ENCODE measurements at places on chromosomes 4 and X.

DNA sequence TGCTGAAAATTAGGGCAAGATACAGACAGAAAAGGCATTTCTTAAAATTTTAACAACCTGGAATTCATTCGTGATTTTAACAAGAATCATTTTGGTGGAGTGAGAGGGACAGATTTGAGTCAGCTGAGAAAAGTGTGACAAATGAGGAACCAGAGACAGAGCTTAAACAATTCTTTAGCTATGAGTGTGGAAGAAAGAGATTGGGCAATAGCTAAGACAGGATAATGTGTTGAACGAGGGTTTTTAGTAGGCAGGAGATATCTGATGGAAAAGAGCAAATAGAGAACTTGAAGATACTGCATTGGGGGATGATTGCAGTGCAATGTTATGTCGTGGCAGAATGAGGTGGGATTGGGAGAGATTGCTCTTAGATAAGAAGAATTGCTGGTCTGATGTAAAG, 164.2 kb upstream of the SPRY1 start:
- DNase-seq = peak; percentile 61

DNA sequence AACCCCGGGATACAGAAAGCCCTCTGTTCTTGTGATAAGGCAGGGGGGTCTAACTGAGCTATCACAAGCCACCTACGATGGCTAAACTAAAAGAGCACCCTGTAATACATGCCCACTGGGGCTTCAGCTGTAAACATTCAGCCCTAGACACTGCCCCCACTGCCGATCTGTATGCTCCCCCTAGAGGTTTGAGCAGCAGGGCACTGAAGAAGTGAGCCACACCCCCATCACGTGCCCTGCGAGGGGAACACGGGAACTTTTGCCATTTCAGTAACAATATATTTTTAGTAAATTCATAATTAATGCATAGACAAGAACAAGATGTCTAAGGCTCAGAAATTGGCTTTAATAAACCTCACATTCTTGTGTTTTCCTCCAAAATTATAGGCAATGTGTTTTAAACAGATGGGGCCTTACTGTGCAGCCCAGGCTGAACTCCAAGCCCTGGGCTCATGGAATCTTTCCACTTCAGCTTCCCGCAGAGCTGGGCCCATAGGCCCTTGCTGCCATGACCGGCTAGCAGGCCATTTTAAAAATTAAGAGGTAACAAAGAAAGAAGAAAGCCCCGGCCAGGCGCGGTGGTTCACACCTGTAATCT, 235.3 kb upstream of the SFRP2 start:
- no peak for DNase-seq

GRCh38 chr4:40055511-40055862, 1.2 kb upstream of the N4BP2 start:
- DNase-seq = no peak

GRCh38 chr4:61580721-61581377, 380.7 kb downstream of the ADGRL3 start:
- no peak for DNase-seq

DNA sequence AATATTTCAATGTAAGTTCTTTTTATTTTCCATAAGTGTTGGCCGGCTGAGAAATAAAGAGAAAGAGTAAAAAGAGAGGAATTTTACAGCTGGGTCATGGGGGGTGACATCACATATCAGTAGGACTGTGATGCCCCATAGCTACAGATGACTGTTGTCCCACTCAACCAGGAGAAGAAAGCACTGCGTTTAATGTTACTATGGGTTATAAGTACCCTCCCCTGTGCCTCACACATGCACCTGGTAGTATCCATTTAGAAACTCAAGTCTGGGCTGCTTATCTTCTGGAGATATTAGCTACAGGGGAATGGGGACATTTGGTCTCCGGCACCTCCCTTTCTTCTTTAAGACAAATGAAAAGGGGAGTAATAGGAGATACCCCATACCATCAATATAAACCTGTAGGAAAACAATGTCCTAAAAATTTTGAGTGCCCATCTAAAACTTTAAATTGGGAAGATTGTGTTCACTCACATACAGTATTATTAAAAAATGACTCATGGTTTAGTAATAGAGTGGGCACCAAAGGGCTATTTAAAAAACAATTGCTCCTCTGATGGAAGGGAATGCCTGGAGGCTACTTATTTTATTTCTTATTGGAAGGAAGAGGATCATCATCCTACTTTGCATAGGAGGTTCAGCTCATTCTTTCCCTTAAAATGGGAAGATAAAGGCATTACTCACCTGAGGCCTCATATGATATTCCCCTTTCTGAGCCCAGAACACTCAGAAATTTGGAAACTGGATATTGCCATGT, 18.2 kb downstream of the UGT2B11 start:
- DNase-seq = no peak

DNA sequence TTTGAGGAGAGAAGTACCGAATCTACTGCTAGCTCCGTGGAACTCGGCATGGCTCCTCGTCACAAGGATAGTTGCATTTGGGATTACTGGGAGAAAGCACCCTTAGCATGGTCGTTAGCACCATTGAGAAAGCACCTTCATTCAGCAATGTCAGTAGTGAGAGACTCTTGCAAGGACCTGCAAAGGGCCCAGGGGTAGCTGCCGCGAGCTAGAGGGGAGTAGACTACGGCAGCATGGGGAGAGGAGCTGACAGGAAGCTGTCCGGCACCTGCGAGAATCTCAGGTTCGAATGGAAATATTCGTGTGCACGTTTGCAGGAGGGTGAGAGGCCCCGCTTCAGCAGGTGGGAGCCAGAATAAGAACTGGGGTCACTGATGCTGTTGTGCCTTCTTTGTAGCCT, 20.2 kb downstream of the TLR10 start:
- DNase-seq = no peak

DNA sequence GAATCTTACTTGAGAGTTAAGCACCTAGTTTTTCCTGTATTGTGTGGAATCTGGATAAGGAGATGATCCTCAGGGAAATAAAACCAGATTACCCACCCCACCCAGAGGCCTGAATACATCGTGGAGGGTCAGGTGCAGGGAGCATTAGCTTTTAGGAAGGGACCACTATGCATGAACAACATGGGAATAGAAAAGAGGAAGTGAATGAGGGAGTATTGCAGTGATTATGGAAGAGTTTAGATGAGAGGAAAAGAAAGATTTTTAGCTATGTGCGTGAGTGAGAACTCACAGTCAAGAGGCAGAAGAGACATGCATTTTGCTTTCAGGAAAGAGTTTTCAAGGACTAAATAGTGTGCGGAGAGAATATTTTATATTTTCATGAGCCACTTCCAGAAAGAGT, 222.3 kb upstream of the S100G start:
- no peak for DNase-seq

DNA sequence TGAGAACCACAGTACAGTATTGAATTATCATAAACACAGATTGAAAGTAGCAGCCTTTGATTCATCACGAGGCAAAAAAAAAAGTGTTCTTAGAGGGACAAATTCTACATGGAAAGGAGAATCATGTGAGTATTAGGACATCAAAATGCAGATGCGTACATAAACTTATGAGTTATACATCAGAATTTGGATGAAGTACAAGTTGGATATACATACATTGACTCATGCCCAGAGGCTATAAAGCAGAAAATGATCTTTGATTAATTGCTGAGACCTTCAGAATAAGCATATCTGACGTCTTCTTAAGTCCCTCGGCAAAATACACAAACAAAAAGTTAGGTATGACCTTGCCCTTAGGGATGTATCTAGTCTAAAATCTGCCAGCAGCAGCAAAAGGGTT, 206.4 kb downstream of the LDB2 start:
- DNase-seq = peak; percentile 78

GRCh38 chrX:20015422-20015821, 24.6 kb upstream of the BCLAF3 start:
- DNase-seq = no peak

- peak; percentile 83 for DNase-seq
Measured at GRCh38 chrX:53088136-53088974, 5.6 kb upstream of the KANTR start.

DNA sequence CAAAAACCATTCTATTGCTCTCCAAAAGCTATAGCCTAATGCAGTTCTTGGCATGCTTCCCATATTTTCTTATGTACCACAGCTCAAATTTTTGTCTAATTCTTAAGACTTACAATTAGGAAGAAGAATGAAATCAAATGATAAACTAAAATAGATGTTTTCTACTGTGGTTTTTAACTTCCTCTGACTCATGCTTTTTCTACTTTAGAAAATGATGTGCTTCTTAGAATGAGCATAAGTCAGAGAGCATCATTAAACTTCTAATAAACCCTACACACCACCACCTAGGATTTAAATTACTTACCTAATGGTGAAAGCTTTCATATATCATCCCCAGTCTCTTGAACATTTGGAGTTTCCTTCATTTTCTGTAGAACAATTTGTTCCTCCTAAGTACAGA, 217.0 kb upstream of the NDST3 start:
- no peak for DNase-seq

DNA sequence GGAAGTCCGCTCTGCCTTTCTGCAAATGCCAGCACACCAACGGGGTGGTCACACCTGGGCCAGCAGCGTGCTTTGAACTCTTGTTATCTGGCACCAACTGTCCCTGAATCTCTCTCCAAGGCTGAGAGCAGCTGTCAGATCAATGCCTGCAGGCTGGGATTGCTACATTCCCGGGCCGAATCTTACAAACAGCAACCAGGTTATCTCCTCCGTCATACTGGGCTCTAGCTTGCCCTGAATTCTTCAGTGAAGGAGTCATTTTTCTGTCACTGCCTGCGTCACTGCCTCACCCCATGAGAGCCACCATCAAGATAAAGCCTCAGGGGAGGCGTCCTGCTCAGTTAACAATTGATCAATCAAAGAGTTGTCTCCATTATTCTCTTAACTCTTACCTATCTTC, 329.4 kb upstream of the PPARGC1A start:
- no peak for DNase-seq

- no peak for DNase-seq
Measured at GRCh38 chrX:2627272-2627867, 63.7 kb upstream of the CD99 start.

GRCh38 chr4:12492730-12493393, 991.3 kb downstream of the RAB28 start:
- no peak for DNase-seq

DNA sequence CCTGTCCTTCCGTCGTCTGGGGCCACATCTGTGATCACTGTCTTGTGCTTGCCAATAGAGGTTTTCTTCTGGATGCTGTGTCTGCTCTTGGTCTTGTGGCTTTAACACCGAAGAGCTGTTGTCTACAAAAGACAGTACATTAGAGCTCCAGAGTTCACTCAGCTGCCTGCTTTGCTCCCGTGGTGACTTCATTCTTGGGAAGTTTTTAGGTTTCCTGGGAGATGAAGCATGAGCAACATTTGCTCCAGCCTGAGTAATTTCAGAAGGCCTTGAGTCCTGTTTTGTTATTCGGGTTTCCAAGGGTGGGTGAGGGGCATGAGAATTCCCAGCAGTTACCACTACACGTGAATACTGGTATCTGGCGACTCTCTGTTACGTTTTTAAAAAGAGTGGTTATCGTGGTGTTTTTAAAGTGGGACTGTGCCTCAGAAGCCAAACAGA, 189.2 kb downstream of the SHROOM3 start:
- DNase-seq = peak; percentile 96

- DNase-seq = no peak
Measured at GRCh38 chrX:115311139-115311538, 21.6 kb downstream of the LUZP4 start.

DNA sequence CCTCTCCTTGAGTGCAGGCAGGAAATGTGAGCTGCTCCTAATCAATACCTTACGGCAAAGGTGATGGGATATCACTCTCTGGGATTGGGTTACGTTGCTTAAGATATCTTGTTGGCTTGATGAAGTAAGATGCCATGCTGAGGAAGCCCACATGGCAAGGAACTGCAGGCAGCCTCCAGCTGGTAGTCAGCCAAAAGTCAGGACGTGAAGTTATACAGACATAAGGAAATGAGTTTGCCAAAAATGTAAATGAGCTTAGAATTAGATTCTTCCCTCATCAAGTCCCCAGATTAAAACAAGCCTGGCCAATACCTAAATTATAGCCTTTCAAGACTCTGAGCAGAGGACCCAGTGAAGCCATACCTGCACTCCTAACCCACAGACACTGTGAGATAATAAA, 155.0 kb downstream of the QDPR start:
- DNase-seq = no peak

DNA sequence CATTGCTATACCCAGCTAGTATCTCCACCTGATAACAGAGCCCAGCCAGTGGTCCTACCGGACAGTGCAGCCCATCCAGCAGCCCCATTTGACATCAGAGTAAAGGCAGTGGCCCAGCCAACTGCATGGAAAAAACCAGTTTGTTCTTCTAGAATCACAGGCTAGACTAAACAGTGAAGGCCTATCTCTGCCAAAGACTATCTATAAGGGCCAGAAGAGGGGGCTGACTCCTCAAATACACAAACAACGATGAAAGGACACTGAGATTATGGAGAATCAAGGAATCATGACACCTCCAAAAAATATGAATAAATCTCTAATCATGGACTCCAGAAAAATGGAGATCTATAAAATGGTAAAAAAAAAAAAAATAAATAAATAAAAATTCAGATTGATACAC, 546.4 kb upstream of the HTR2C start:
- no peak for DNase-seq

DNA sequence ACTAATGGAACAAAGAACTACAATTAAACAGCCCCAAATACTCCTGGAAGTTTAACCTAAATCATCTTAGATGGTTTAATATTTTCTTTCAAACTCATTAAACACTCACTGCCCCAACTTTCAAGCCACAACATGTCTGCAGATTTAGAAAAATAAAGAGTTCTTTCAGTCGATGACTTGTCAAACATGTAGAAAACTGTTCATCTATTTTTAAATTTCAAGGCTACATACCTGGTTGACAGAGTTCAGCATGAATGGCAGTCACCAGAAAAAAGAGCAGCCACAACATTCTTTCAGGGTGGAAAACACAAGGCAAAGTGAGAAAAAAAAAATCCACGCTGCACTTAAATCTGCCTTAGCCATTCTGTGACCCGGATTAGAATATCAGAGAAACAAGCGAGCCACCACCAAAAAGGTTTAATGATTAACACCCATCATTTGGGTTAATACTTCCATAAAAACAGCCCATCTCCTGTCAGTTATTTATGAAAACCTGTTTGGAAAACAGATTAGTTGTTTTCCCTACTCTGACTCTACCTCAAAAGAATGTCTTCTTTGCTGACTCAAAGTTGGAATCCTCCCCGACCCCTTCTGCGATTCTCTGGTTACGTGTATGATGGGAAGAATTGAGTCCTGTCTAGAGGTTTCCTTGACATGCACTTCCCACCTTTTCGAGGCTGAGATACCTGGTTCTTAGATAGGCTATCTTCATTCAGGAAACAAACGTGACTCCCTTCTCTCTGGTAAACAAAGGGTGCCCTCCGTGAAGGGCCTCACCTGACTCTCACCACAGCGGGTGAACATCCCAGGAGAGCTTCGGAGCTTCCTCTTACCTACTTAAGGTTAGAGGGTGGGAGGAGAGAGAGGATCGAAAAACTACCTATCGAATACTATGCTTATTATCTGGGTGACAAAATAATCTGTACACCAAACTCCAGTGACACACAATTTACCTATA, at the start of gene CLTRN:
TSS of gene CLTRN (minus strand) at position 319 of the 958 bp plus-strand sequence. CDS start at position 289, 30 bp downstream.
- DNase-seq = peak; percentile 35

DNA sequence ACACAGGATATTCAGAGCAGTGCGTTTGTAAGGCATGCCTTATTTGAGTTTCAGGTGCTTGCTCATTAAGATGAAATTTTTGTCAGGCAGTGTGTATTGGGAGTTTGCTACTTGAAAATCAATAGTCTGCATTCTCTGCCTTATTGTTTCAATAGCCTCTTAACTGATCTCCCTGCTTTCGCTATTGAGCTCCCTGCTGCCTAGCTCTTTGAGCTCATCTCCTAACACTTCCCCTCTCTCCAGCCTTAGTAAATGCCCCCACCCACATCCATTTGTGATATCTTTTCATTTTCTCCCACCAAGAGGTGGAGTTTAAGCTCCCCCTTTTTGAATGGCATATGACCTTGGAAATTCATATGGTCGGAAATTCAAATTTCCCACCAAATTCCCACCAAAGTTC, 256.6 kb downstream of the IL1RAPL1 start:
- no peak for DNase-seq

Measured in umbilical cord (tissue), 2 donors.